Right ventricle myocardium inferior (tissue), 1 donor: ENCODE measurements at places on chromosomes 16 and 17. TPM values are rescaled to one million over a fixed set of nuclear protein-coding genes. Genes with fewer than 3 reads are reported as not detected.

DNA sequence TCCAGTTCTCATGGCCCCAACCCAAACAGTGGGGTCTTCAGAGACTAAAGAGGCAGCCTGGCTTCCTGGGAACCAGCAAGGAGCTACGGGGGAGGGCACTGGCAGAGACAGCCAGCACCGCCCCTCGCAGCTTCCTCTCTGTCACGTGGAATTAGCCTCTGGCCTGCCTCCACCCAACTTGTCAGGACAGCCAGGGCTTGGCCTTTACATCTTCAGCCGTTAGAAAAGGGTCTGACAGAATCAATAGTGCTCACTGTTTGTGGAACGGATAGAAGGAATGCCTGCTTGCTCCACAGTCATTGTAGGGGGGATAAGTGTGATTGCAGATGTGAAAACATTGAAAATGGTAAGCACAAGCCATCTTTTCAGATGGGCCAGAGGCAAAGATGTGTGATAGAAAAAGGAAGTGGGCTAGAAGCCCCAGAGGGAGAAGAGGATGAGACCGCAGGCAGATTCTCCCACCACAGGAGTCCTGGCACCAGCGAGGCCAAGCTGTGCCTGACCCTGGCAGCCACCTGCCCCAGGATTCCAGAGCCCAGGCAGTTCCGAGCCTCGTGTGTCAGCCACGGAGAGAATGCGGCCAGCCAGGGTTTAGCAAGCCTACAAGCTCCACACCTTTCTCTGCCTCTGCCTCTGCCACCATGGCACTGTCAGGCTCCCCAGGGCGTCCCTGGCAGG is 18.6 kb downstream of the GRIN2C start:
- peak; percentile 86 for DNase-seq

DNA sequence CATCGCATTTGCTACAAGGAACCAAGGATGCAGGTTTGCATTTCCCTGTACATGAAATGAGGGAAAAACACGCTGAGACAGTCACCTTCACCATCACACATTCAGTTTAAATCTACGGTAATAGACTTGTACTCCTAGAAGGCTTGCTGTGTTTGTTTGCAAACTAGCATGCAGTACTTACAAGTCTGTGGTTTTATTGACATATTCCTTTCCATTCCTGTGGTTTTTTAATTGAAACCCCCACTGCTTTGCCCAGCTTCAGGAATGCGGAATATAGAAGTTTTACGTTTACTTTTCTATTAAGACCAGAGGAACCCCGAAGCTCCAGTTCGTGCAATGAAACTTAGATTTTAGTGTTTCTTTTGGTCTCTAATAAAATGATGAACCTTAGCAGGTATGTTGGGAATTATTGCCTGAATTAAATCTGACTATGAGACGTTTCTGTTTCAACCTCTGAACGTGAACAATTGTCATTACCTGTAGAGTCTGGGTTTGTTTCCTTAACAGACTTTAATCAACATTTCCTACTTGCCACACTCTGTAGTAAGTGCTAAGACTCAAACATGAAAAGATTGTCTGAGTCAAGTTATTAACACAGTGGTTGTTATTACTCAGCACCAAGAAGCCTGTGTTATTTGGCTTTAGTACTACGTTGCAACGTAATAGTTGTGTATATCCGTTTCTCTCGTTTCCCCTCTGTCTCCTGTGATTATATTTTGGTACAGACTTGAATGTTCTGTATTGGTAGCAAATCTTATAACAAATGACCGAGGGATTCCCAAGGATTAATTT is 793.3 kb upstream of the GOT2 start:
- DNase-seq = no peak

DNA sequence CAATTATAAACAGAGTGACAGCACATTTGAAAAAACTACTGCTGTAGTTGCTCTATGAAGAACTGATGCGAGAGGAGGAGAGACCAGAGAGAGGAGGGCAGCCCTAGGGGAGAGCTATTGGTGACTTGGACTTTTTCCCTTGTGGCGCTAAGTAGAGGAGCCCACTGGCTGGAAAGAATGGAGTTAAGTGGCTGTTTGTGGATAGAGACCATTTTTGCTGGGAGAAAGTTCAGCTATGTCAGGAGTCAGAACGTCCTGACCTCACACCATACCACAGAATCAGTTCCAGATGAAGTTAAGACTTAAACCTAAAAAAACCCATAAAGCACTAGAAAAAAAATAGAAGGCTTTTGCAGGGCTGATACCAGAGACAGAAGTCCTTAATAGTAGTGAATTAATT is 2.0 kb downstream of the POLR2A start:
- DNase-seq = no peak

DNA sequence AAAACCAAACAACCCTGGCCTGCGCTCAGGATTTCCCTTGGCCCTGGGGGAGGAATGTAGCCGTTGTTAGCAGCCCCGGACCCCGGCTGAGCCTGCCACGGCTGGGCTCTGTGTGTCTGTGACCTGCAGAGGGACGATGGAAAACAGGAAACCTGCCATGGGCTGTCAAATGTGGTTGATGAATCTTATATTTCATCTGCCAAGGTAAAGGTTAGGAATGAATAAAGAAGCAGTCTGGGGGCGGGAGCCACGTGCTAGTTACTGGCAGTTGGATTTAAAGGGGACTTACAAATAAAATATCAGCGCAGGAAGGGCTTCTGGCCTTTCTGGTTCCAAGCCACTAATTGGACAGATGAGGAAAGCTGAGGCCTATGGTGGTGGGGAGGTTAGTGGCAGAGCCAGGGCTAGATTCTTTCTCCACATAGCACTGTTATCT is at the start of gene KRT23:
KRT23 (minus strand) TSS at position 263 of the 436 bp plus-strand sequence. CDS start 1,043 bp downstream, outside the sequence.
- no peak for DNase-seq

DNA sequence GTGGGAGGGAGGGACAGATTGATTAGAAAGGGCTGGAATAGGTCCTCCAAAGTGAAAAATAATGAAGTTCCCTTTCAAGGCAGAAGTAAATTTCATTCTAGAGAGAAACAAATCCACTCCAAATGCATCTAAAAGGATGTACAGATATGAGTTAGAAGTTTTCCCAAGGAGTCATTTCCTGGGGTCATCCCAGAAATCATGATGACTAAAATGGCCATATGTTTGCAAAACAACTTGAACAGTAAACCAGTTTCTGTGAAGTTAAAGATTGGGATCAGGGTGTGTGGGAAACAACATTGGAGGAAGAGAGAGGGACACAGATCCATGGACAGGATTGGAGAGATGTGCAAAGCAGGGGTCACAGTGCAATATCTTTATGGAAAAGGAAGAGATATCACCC is 32.5 kb upstream of the ARHGAP44 start:
- DNase-seq = no peak

- DNase-seq = no peak
Measured at GRCh38 chr16:63442246-63442645, 1406.0 kb upstream of the CDH8 start.

- DNase-seq = no peak
Measured at GRCh38 chr16:84851192-84852127, 31.7 kb downstream of the CRISPLD2 start.

- DNase-seq = no peak
Measured at GRCh38 chr16:88502371-88502770, 49.3 kb downstream of the ZFPM1 start.

DNA sequence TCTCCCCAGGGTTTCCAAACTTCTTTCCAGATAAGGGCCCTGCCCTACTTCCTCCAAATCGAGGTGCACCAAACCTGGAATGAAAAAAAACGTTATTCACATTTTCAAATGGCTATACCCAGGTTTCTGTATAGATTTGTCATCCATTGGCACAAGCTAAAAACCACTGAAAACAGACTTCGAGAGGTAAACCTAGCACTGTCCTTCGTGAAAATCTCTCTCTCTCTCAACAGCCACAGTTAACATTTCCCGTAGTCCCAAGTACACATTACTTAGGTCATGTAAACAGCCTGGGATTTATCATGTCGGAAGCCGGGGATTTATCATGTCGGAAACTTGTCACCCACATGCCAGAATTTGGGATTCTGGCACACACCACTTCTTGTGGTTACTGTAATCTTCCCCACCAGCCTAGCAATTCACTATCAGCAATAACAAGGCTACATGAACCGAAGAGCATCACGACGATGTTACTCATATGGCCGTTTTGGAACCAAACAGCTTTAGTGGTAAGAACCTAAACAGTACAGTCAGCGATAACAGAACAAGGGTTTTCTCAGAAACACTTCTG is 1.2 kb downstream of the DDX5 start:
- no peak for DNase-seq

- DNase-seq = no peak
Measured at GRCh38 chr17:61159221-61159814, 240.3 kb upstream of the TBX2 start.

DNA sequence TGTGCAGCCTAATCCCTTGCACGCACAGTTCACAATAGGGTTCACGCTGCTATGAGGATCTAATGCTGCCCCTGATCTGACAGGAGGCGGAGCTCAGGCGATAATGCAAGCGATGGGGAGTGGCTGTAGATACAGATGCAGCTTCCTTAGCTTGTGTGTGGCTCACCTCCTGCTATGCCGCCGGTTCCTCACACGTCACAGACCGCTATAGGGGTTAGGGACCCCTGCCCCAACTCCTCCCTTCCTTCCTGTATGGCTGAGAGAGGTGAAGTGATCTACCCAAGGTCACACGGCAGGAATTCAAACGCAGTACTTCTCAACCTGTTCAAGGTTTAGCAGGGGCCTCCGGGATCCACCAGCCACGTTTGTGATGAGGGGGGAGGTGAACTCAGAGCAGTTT is 13.4 kb upstream of the PLLP start:
- DNase-seq = no peak

- DNase-seq = no peak
Measured at GRCh38 chr16:22186517-22186916, 19.6 kb upstream of the EEF2K start.

GRCh38 chr17:6853764-6854442 is 22.4 kb upstream of the TEKT1 start:
- DNase-seq = no peak

DNA sequence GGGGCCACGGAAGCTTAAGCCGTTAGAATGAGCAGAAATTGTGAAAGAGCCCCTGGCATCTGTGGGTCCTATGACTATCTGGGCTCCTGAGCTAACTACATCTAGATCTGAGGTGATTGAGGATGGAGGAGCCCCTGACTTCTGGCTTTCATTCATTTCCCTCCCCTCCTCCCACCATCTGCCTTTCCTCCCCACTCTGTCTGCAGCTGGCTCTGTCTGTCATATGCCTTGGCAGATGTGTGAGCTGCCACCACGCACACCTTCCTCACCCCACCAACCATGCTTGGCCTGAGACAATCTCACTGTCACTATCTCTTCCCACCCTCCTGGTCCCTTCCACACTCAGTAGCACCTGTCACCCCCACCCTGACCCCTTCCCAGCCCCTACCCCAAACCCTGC is 5.1 kb downstream of the CD300E start:
- no peak for DNase-seq

DNA sequence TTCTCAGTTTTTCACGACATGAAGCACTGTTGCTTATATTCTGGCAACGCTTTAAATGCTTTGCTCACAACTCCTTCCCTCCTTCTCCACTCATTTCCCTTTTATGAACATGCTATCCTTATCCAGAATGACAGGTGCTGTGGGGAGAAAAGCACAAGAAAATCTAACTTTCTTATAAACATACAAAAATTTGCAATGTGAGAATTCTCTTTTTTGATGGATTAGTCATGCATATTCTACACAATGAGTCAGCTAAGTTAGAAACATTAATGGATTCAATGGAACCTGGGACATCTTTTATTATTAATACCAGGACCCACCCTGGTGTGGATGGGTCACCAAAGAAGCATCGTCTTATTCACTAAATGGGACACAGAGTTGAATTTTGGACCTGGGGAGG is 234.6 kb upstream of the CDH5 start:
- no peak for DNase-seq

DNA sequence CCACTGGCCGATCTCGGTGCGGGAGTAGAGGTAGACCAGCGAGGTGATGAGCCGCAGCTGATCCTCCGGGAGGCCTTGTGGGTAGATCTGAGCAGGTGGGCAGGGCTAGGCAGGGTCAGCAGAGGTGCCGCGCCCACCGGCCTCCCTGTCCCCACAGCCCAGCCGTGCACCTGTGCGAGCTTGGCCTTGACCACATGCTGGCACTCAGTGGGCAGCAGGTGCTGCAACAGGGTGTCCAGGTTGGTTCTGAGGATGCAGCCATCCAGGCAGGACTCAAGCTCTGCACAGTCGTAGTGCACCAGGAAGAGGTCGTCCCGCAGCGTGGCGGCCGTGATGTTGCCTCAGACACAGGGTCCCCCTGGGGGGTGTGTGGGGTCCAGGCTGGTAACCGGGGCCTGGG is 12.4 kb downstream of the MSLN start:
- no peak for DNase-seq

DNA sequence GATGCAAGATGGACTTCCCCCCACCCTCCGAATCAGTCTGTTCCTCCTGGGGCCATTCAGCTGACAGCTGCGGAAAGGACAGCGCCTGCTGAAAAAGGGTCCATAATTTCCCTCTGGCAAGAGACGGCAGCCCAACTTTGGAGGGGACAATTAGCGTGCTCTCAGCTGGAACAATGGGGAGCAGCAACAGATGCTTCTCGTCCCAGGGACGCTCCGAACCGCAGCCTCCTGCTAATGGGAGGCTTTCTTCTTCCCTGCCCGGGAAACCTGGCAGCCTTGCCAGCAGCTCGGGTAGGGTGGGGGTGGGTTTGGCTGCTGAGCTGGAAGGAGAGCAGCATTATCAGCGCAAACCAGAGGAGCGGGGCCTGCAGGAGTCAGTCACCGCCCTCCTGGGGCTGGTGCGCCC is 500.0 kb upstream of the SALL1 start:
- no peak for DNase-seq

DNA sequence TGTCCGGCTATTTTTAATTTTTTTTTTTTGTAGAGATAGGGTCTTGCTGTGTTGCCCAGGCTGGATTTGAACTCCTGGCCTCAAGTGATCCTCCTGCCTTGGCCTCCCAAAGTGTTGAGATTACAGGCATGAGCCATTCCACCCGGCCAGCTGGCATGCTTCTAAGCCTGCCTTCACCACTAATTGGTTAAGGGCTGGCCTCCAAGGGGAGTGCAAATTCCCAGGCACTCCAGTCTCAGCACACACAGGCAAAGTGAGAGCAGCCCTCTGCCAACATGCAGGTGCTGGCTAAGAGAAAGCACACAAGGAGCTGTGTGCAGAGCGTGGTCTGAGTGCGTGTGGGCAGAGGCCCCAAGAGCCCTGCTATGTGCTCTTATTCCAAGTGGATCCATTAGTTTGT is 149.8 kb upstream of the HS3ST2 start:
- DNase-seq = no peak

- no peak for DNase-seq
Measured at GRCh38 chr17:56786989-56787482, 46.7 kb downstream of the C17orf67 start.

DNA sequence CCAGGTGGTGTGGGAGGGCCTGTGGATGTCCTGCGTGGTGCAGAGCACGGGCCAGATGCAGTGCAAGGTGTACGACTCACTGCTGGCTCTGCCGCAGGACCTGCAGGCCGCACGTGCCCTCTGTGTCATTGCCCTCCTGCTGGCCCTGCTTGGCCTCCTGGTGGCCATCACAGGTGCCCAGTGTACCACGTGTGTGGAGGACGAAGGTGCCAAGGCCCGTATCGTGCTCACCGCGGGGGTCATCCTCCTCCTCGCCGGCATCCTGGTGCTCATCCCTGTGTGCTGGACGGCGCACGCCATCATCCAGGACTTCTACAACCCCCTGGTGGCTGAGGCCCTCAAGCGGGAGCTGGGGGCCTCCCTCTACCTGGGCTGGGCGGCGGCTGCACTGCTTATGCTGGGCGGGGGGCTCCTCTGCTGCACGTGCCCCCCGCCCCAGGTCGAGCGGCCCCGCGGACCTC is 798 bp downstream of the CLDN9 start:
- no peak for DNase-seq

Gene KRTAP3-1
- total RNA-seq = not detected

Gene ZNF200
- 5.1 TPM for total RNA-seq

Gene RAD51D
- total RNA-seq = 4.8 TPM

Gene ABCA6
- total RNA-seq = 25.7 TPM

Gene OR1D2
- not detected for total RNA-seq

Gene PRRT2
- total RNA-seq = 3.2 TPM

Gene KRTAP4-3
- total RNA-seq = not detected

Gene FZD2
- total RNA-seq = 3.4 TPM
